NCI-H1436 treated with DMSO at 0.1 percent for 48 hours (cell line): ENCODE measurements at places on chromosomes 3 and 15.

GRCh38 chr3:151732861-151733260 is 866 bp upstream of the AADACL2 start:
- no peak for DNase-seq

DNA sequence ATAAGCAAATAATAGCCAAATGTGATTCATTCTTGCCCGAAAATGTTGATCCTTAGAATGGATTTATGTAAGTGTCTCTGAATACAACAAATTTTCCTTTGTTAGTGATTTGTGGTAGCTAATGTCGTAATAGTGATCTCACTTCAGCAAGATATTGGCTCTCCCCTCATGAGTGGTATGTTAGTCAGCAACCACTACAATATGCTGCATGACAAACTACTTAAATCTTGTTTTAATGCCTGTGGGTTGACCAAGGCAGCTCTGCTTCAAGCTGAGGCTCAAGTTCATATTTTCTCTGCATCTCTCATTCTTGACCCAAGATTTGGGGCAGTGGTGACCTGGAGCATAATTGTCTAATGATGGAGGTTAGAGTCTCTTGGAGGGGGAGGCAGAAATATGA is 49.8 kb upstream of the GALNT15 start:
- no peak for DNase-seq

- no peak for DNase-seq
These were observed 122.8 kb downstream of the GMNC start for GRCh38 chr3:190739641-190740185.

GRCh38 chr15:99100245-99101173 is 4.4 kb upstream of the SYNM start:
- DNase-seq, result no peak

DNA sequence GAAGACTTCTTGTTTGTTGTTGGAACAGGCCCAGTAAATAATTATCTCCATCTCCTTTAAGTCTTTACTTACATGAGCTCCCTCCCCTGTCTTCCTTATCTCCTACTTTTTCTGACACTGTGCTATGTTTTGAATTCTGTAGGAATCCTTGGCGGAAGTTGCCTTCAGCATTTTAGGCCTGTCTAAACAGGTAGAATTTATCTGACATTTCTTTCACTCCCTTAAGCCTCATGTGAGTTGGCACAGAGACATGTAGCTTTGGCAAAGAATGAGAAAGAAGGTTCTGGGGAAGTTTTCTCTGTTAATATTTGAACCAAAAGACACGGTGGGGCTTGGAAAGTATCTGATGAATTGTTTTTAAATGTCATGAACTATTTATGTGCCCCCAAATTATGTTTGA is 8.1 kb downstream of the MCTP2 start:
- DNase-seq, result no peak

DNA sequence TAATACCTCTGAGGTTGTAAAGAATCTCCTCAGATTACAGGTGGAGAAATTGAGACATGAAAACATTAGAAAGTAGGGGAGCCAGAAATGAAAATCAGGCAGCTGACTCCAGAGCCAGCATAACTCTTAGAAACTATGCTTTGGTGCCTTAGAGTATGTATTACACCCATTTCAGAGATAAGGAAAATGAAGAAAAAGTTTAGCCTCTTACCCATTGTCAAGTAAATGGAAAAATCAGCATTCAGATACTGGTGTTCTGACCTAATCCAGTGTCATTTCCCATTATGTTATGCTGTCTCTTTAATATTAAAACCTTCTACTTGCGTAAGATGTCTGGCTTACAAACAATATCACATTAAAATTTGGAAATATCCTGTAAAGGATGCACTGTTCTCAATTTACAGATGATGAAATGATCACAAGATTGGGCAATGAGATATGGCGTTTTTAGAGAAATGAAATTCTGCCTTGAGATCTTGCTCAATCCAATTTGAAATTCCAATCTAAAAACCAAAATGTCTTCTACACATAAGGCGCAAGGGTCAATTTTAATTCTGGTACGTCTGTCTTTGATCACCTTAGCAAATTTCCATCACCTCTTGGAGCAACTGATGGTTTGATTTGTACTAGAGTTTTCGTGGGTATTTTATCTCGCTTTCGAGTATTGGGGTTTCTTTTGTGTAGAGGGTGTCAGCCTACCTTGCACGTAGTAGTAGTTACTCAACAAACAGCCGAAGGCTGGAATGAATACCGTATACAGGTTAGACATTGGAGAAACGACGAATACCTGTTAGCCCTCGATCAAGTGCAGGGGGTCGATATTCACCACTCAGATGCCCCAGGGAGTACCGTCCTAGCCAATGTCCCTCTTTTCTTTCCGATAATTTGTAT is 902 bp upstream of the ZCWPW2 start:
- DNase-seq, result no peak

DNA sequence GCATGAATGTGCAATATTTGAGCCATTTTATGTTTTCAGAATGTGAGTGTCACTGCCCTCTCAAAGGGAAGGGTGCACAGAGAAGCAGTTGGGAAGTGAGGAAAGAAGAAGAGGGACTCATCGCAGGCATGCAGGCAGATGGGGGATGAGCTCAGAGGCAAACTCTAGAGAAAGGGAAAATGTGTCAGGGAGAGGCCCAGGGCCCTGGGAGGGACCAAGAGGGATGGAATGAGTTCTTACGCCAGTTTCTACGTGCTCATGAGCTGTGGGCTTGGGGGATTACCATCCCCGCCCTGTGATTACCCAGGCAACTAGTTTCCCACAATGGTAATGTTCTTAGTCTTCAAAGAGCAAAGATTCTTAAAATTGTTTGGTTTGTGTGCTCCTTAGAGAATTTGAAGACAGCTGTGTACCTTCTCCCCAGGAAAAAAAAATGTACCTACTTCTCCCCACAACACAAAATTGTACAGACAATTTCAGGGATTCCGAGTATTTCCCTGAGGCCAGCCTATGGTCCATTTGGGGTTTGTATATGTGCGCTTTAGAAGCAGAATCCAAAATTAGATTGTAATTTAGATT is 17.8 kb downstream of the GCSAM start:
- no peak for DNase-seq

DNA sequence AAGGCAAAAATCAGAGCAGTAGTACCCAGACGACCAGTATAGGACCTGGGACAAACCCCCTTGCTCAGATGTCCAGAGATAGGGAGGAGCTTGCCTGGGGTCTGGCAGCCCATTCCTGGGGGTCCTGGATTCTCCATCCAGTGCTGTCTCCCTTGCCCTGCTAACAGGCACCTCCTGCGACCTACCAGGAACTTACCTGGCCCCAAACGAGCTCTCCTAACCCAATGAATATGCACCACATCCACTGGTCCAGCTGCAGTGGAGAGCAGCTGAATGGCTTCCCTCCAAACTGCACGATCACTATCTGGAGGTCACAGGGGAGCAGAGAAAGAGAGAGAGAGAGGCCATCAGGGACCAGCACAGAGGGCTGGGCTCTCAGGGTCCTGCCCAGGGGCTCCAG is 19.1 kb upstream of the SEC13 start:
- DNase-seq, result no peak

DNA sequence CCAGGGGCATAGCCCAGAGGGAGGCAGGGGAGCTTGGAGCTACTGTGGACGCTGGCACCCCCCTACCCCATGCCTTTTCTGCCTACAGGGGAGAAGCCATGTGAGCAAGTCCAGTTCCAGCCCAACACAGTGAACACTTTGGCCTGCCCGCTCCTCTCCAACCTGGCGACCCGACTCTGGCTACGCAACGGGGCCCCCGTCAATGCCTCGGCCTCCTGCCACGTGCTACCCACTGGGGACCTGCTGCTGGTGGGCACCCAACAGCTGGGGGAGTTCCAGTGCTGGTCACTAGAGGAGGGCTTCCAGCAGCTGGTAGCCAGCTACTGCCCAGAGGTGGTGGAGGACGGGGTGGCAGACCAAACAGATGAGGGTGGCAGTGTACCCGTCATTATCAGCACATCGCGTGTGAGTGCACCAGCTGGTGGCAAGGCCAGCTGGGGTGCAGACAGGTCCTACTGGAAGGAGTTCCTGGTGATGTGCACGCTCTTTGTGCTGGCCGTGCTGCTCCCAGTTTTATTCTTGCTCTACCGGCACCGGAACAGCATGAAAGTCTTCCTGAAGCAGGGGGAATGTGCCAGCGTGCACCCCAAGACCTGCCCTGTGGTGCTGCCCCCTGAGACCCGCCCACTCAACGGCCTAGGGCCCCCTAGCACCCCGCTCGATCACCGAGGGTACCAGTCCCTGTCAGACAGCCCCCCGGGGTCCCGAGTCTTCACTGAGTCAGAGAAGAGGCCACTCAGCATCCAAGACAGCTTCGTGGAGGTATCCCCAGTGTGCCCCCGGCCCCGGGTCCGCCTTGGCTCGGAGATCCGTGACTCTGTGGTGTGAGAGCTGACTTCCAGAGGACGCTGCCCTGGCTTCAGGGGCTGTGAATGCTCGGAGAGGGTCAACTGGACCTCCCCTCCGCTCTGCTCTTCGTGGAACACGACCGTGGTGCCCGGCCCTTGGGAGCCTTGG is 5.6 kb downstream of the CIB1 start:
- no peak for DNase-seq

- DNase-seq, result no peak
These were observed 54.6 kb downstream of the SENP7 start for GRCh38 chr3:101458387-101458786.

- DNase-seq, result no peak
These were observed 18.7 kb downstream of the ACTC1 start for GRCh38 chr15:34776606-34777105.

GRCh38 chr3:142930463-142930862 is 33.0 kb downstream of the PAQR9 start:
- no peak for DNase-seq
